Foreskin fibroblast (primary cell): ENCODE measurements at places on chromosomes 13 and 19.
A peak's percentile ranks its signal among the peaks of the same experiment; 100 is the strongest.

GRCh38 chr13:26498656-26499601, 58.6 kb upstream of the WASF3 start:
- no peak for DNase-seq

- DNase-seq: peak; percentile 9
These were observed 915 bp downstream of the SHC2 start for GRCh38 chr19:459724-460511.

DNA sequence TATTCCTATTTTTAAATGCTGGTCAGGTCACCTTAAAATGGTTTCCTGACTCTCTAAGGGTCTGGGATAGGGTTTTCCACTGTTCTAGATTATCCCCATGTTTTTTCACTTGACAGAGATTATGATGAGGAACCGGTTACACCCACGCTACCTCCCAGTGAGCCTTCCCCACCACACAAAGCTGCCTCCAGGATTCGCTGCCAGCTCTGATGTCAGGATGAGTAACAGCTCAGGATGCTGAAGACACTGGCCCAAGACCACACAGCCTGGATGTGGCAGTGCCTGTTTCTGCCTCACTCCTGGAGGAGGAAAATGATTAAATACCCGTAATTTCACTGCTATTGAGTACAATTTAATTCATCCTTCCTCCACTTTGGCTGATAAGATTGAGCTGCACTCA, 22.9 kb downstream of the ZNF114 start:
- DNase-seq: peak; percentile 92

- no peak for DNase-seq
These were observed 5.7 kb downstream of the PALM3 start for GRCh38 chr19:14056069-14056666.

DNA sequence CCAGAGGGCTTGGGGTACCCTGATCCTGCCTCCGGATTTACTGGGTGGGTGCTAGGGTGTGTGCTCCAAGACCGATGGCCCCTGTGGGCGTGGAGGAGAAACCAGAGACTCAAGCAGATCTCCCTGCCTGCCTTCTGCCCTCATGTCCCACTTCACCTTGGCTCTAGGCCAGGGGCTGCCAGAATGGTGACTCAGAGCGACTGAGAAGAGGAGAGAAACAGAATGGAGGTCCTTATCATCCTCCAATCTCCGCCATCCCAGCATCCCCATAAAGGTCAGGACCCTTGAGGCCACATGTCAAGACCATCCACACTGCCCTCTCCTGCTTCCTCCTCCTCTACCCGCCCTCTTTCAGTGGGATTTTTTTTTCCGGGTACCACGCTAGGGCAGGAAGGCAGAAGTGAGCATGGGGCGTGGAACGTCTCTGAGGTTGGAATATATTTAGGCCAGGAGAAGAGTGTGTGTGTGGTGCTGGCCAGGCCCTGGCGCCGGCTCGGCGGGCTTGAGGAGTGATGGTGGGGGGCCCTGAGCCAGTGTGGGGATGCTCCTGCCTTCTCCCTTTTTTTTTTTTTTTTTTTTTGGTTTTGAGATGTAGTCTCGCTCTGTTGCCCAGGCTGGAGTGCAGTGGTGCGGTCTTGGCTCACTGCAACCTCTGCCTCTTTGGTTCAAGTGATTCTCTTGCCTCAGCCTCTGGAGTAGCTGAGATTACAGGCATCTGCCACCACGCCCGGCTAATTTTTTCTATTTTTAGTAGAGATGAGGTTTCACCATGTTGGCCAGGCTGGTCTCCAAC, 22.3 kb downstream of the IER2 start:
- DNase-seq: peak; percentile 95

- no peak for DNase-seq
These were observed 284.7 kb downstream of the TSHZ3 start for GRCh38 chr19:31064491-31064890.

GRCh38 chr13:77353995-77354394, 27.1 kb upstream of the MYCBP2 start:
- DNase-seq: no peak

DNA sequence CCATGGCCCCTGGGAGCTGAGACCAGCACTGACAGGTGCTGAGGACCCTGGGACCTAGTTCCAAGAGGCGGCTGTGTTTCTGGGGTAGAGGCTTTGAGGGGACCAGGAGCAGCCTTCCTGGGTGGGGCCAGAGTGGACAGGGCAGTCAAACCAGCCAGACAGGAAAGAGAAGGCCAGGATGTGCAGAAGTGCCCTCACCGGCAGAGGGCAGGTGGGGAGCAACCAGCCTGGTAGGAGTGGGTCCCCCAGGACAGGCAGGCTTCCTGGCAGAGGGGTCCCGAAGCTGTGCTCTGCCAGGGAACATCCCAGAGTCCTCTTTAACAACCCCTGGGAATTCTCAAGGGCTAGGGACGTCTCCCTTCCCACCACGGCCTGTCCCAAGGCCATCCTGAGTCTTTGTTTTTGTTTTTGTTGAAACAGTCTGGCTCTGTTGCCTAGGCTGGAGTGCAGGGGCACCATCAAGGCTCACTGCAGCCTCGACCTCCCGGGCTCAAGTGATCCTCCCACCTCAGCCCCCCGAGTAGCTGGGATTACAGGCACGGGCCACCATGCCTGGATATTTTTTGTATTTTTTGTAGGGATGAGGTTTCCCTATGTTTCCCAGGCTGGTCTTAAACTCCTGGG, 3.0 kb upstream of the HIPK4 start:
- DNase-seq: peak; percentile 30

DNA sequence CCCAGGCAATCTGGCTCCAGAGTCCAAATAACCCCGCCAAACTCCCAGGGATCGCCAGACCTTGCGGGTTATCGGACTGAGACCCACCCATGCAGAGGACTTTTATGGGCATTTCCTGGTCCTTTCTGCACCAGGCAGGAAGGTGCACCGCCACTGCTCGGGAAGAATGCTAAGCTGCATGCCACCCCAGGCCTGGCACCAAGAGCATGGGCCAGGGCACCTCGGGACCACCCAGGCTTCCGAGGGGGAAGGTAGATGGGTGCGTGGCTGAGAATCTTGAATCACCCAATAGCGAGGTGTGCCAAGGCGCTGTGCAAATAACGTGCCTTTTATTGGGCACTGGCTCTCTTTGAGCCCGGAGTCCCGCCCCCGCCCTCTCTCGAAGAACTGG, 422 bp upstream of the ZNF575 start:
- no peak for DNase-seq

DNA sequence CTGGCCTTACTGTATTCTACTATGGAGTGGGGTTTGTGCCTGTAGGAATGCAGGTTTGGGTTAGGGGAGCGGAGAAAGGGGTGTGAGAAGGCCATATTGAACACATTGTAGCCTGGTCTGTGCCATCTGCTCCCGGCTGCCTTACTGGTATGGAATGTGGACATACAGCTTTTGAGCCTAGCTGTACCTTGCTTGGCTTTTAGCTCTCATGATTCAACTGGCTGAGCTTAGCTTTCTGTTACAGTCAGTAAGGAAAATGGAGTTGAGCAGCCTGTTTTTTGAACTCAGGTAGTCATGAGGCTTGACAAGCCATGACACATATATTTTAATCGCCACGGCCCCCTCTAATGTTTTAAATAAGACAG, 41.6 kb downstream of the ARHGAP35 start:
- DNase-seq: peak; percentile 70

- peak; percentile 85 for DNase-seq
These were observed 874 bp downstream of the TRIM28 start for GRCh38 chr19:58544591-58545285.

GRCh38 chr19:30857388-30857787, 485.2 kb downstream of the ZNF536 start:
- DNase-seq: no peak

GRCh38 chr13:110217085-110217484, 89.9 kb downstream of the COL4A1 start:
- DNase-seq: no peak

DNA sequence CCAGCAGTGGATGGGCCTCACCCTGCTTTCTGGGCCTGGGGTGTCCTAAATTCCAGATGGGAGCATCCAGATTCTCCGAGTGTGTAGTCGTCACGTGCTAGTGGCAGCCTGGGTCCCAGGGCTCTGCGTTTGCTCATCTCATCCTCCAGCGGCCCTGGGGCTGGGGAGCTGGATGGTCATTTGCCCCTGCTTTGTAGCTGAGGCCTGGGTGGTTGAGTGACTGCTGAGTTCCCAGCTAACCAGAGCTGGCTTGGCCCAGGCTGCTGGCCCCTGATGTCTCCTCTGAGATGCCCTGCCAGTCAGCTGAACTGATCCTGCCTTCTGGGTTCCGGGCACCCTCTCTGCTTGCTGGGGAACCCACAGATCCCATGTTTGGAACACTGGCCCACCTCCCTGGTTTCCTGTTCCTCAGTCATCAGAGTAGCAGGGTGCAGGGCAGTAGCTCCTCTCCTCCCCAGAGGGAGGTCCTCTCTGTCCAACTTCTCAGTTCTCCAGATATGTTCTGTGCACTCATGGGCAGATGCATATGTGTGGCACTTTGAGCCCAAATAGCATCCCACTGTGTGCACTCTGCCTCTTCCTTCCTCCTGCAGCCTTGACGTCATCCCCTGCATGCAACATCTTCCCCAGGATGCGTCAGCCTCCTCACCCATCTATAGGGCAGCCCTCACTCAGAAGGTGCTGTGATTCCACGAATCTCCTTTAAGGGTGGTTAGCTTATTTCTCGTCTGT, 22.4 kb upstream of the CRTC1 start:
- no peak for DNase-seq

DNA sequence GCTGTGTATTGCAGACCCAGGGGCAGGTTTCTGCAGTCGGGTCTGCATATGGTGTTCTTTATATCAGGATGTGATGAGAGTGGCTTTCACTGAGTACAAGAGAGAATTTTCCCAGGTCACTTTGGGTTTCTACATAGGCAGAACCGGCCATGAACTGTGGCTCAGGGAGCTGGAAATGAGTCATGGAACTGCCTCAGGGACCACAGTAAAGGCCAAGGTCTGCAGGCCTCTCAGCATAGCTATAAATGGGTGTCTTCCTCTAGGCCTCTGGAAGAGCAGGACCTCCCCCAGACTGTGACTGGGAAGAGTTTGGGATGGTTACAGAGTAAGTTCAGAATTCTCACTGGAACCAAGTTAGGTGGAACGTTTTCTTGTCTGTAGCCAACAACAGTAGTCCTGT, 51.8 kb upstream of the ZNF681 start:
- DNase-seq: no peak

GRCh38 chr19:14198384-14199376, 7.3 kb downstream of the ADGRL1 start:
- DNase-seq: peak; percentile 24

DNA sequence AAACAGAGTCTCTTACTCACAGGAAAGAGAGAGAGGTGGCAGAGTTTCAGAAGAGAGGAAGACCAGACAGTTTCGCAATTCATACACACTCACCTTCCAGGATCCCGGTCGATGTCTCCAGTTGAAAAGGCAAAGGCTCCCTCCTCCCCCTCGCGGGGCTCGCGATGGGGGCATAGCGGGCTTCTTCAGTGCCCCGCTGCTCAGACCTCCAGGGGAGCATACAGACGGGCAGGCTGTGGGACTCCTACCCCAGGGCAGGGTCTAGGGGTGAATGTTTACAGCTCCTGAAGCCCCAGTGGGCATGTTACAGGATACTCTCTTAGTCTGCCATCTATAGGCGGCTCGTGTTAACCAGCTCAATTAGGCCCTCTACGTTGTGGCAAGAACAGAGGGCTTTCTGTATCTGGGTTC, 139.2 kb downstream of the SLITRK5 start:
- no peak for DNase-seq

DNA sequence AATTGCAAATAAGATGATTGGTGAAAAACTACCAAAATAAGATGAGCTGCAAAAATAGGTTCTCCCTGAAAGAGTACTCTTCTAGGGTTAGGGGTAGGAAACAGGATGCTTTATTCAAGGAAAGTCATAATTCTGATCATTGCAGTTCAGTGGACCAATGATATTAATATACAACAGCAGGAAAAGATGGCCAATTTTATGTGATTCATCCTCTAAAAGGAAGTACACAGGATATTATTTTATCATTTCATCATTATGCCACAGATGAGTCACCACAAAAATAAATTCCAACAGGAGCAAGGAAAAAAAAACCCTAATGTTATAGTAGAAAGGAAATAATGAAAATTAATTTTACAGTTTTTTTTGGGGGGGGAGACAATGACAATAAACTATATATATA, 205.0 kb downstream of the NALCN start:
- peak; percentile 78 for DNase-seq

DNA sequence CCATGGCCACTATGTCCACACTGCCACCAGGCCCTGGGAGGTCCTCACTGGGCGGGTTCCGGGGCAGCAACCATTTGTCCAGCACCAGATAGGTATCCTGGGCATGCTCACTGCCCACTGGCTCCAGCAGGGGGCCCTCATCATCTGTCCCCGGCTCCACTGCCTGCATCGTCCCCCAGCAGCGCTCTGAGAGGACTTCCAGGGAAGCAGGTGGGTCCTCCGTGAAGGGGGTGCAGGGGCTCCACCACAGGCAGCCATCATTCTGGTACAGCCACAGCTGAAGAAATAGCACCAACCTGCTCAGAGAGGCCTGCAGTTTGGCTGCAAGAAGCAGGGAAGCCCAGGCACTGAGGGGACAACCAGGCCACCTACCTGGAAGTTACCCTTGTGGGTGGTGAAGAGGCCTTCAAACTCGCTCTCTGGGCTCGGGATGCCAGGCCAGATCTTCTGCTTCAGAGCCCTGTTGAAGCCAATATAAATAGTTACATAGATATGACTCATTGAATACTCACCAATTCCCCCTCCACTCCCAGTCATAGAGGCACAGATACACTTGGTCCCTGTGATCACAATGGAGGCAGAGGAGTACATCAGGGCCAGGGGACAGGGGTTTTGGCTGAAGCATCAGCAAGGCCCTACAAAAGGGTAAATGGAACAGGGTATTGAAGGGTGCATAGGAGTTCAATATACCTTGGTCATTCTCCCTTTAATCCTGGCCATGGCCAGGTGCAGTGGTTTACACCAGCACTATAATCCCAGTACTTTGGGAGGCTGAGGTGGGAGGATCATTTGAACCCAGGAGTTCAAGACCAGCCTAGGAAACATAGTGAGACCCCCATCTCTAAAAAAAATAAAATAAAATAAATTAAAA, 4.1 kb downstream of the SWSAP1 start:
- DNase-seq: peak; percentile 89

DNA sequence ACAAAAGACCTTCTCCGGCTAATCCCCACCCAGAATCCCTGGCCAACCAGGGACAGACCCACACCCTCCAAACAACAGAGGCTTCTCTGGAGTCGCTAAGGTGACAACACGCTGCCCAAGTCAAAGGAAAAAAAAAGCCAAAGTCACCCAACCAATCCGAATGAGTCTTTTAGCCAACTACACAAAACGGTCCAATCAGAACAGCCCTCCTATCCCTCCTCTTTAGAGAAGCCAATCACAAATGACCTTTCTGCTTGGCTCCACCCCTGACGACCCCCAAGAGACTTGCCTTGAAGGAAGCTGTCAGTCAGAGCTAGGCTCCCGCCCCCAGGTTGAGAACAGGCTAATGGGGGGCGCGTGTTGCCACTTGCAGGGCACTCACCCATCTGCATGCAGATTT, 6.6 kb upstream of the FBXW9 start:
- peak; percentile 50 for DNase-seq

GRCh38 chr19:3060857-3061181, 1.5 kb downstream of the TLE5 start:
- no peak for DNase-seq
